Posterior cingulate gyrus (tissue), 11 donors: ENCODE measurements at places on chromosomes 1 and 21.

- no peak for DNase-seq
Measured at GRCh38 chr1:154629675-154630073, 21.7 kb upstream of the ADAR start.

- DNase-seq, result no peak
Measured at GRCh38 chr1:35936838-35937237, 5.9 kb downstream of the AGO3 start.

DNA sequence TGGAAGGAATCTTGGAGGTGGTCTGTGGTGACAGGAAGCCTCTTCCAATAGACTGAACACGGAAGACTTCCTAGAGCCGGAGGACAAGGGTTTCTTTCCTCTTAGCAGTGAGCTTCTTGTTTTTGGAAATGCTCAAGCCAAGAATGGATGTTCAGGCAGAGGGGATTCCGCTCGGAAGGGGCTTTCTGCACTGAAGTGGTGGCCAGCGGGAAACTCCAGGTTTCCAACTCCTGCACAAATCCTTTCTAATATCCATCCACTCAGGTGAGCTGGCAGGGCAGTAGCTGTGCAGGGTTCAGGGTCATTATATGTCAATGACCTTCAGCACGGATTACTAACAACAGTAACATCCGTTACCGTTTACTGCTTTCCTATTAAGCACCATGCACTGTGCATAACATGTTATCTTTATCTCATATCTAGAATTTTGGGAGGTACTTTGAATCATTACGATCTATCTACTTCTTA lies 573 bp upstream of the CPT2 start:
- DNase-seq, result no peak

- no peak for DNase-seq
Measured at GRCh38 chr1:205669341-205670149, 10.8 kb downstream of the SLC45A3 start.

GRCh38 chr1:106406114-106406513 lies 650.4 kb upstream of the PRMT6 start:
- DNase-seq, result no peak

DNA sequence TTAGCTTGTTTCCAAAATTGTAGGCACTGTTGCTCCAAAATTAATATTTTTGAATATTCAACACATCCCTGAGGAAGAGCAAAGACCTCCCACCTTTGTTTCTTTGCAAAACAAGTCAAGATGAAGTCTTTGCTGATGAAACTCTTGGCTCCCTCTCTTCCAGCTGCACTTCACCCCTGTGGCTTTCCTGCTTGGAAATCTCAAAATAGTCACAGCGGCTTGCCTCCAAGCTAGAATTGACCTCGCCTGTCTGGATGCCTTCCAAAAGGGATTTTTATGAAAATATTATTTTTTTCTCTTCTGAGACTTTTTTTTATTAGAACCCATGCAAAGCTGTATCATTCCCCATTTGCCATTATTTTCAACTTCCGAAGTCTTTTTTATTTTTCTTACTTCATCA lies 71.1 kb upstream of the MROH9 start:
- no peak for DNase-seq

DNA sequence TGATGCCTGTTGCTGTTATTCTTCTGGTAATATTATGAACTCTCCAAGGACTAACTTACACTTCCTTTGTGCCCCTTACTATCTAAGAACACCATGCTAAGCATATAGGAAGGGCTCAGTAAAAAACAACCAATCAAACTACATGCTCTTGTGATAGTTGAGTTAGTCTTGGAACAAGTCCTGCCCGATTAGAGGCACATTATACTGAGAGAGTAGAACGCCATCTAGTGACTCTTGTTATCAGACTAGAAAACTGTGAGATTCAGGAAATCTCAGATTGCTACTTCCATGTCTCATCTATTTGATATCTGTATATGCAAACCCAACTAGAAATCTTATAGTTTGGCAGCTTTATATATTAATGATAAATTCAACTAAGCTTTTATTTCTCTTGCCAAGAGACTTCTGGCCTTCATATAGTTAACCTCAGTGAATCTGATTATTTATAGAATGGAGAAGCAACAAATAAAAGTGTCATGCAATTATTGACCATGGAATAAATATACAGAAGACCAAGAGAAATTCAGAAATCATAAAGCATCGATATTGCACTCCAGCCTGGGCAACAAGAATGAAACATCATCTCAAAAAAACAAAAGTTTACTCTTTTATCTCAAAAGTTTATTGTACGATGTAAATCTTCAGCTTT lies 7.8 kb upstream of the SRRM1 start:
- DNase-seq, result no peak

- no peak for DNase-seq
Measured at GRCh38 chr21:44005593-44005992, 6.5 kb upstream of the TRAPPC10 start.
